ENCODE measurements at places on chromosomes 7 and 10.

DNA sequence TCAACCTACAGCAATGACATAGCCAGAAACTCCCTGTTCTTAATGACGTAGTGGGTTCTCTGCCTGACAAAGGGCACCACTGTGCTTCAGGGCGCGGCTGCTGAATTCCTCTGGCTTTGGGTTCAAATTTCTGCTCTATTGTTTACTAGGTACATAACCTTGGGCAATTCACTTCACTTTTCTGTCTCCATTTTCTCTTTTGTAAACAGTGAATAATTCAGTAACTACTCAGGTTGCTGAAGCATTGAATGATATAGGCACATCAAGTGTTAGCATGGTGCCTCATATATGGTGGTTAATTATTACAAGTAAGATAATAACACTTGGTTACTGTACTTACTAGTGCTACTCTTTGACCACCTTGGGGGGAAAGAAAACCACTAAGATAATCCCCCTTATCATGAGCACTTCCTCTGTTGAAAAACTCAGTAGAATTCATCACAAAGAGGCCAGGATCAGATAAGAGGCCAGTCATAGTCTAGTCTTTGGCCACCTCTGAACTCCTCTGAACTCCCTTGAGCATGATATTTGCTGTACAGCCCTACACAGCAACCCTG, 92.0 kb upstream of the AHR start:
- no peak overlapping the region for H3K4me3 ChIP-seq
- no peak for DNase-seq
- peaks cover 8% of the 10 kb centered on the region for H3K27me3 ChIP-seq
- H3K27ac ChIP-seq = no peak overlapping the region
- H3K4me1 ChIP-seq = no peaks in the 10 kb centered on the region

- H3K4me1 ChIP-seq = peaks cover 34% of the 10 kb centered on the region
- H3K36me3 ChIP-seq = no peaks in the 10 kb centered on the region
- no peak overlapping the region for H3K4me3 ChIP-seq
These were observed 38.9 kb upstream of the GDF10 start for GRCh38 chr10:47261121-47261520.

DNA sequence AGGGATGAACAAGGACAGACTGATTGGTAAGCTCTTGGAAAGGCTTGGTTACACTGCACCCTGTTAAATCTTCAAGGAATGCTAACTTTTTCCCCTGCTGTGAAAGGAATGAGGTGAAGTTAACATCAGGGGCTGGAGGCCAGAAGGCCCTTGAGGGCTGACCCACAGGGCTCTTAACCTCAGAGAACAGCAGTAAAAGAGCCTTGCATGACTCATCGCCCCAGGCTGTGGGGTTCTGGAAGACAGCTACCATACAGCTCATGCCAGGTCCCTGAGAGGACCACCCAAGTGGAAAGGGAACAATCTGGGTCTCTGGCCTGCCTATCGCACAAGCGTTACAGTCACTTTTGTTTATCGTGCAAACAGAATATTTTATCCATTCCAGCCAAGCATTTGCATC, 54.4 kb downstream of the CYP2C9 start:
- H3K4me1 ChIP-seq = no peaks in the 10 kb centered on the region
- no peak overlapping the region for H3K4me3 ChIP-seq
- H3K36me3 ChIP-seq = no peaks in the 10 kb centered on the region
- peaks cover 2% of the 10 kb centered on the region for H3K27me3 ChIP-seq
- DNase-seq = no peak
- H3K27ac ChIP-seq = no peak overlapping the region

DNA sequence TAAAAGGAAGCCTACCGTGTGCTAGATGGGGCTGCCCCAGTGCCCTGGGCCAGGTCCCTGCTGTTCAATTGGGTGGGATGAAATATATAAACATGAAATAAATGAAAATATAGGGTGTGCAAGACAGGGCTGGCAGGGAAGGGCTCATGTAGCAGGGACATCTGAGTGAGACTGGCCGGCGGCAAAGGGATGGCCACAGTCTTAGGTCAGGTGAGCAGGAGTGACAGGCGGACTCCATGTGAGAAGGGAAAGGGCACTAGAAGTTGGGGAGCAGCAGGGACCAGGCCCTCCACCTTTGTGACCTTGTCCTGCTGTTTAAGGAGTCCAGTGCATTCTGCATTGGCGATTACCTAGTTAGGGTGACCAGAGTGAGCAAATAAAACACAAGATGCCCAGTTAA, 207.6 kb upstream of the ZNF32 start:
- H3K27me3 ChIP-seq = no peaks in the 10 kb centered on the region
- no peak for DNase-seq
- no peaks in the 10 kb centered on the region for H3K4me1 ChIP-seq
- H3K36me3 ChIP-seq = no peaks in the 10 kb centered on the region
- H3K27ac ChIP-seq = no peak overlapping the region

- H3K27ac ChIP-seq = no peak overlapping the region
- no peaks in the 10 kb centered on the region for H3K36me3 ChIP-seq
- H3K27me3 ChIP-seq = peaks cover 6% of the 10 kb centered on the region
- H3K4me1 ChIP-seq = no peaks in the 10 kb centered on the region
- no peak overlapping the region for H3K4me3 ChIP-seq
These were observed 96.3 kb downstream of the LSM5 start for GRCh38 chr7:32393861-32394260.

DNA sequence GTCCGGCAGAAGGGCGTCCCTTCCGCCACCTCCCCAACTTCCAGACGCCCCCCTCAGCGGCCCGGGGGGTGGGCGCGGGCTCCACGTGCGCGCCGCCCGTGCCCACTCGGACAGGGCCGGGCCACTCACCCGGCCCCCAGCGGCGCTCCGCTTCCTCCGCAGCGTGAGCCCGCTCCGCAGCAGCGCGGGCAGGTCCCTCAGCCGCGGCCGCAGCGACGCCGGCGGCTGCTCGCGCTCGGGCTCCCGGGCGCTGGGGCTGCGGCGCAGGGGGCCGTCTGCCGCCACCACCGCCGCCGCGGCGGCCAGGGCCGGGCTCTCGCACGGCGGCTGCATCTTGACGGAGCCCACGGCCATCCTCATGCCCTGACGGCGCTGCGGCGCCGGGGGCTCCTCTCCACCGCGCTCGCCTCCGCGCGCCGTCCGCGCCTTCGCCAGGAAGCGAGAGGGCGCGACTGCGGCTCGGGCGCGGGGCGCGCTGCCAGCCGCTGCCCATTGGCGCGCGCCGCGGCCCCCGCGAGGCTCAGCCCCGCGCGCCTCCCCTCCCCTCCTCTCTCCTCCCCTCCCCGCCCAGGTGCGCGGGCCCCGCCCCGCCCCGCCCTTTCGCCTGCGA, at the start of gene RAPGEF5:
RAPGEF5 (minus strand) TSS at position 454 of the 610 bp plus-strand sequence; CDS start at position 360, 94 bp downstream.
- no peak within 1 kb of the TSS for H3K27ac ChIP-seq
- H3K36me3 ChIP-seq = peaks cover 4% of the 10 kb centered on the region
- DNase-seq = no peak
- peak within 1 kb of the TSS; percentile 69 for H3K4me3 ChIP-seq

DNA sequence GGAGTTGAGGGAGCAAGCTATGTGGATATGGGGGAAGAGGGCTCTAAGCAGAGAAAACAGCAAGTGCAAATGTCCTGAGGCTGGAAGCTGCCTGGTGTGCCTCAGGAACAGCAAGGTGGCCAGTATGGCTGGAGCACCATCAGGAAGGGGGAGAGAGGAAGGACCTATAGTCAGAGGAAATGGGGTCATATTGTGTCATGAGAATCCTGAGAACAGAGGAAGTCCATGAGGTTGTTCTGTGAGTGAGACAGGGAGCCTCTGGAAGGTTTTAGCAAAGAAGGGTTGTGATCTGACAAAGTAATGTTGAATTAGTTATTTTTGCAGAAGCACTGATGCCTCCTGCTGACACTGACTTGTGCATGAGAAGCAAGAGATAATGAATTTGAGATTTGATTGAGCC, 204.3 kb downstream of the PTEN start:
- peaks cover 4% of the 10 kb centered on the region for H3K36me3 ChIP-seq
- peaks cover 45% of the 10 kb centered on the region for H3K4me1 ChIP-seq
- no peak for DNase-seq
- peak overlapping the region; percentile 54 for H3K4me3 ChIP-seq

GRCh38 chr7:92969061-92969460, 132.7 kb upstream of the CDK6 start:
- H3K4me3 ChIP-seq = no peak overlapping the region
- DNase-seq = no peak
- no peak overlapping the region for H3K27ac ChIP-seq

GRCh38 chr7:45129181-45129800, 17.8 kb upstream of the TBRG4 start:
- H3K4me1 ChIP-seq = peaks cover 5% of the 10 kb centered on the region
- DNase-seq = no peak
- H3K4me3 ChIP-seq = no peak overlapping the region
- no peaks in the 10 kb centered on the region for H3K36me3 ChIP-seq
- H3K27ac ChIP-seq = no peak overlapping the region

GRCh38 chr7:97200018-97200417, 82.5 kb downstream of the SDHAF3 start:
- H3K36me3 ChIP-seq = no peaks in the 10 kb centered on the region
- H3K4me1 ChIP-seq = no peaks in the 10 kb centered on the region
- H3K27ac ChIP-seq = no peak overlapping the region
- peaks cover 4% of the 10 kb centered on the region for H3K27me3 ChIP-seq
- no peak overlapping the region for H3K4me3 ChIP-seq

DNA sequence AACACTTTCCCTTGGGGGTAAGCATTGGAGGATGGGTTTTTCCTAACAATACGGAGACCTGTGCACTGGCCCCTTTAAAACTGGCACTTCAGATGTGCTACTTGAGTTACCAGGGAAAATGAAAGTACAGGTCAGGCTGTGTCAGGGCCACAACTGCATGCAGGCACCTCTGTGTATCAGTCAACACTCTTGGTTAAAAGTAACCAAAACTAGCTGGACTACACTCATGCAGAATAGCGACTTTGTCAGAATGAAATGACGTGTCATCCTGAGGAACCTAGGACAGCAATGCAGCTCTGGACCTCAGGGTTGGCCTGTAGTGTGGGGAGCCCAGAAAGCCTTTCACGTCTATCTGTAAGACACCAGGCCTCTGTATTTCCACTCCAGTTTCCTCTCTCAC, 33.8 kb upstream of the SMKR1 start:
- no peaks in the 10 kb centered on the region for H3K27me3 ChIP-seq
- peaks cover 12% of the 10 kb centered on the region for H3K4me1 ChIP-seq
- peak overlapping the region; percentile 64 for H3K4me3 ChIP-seq
- H3K36me3 ChIP-seq = no peaks in the 10 kb centered on the region
- H3K27ac ChIP-seq = no peak overlapping the region

- no peaks in the 10 kb centered on the region for H3K4me1 ChIP-seq
- no peak overlapping the region for H3K4me3 ChIP-seq
- peaks cover 2% of the 10 kb centered on the region for H3K27me3 ChIP-seq
- no peak overlapping the region for H3K27ac ChIP-seq
- peaks cover 3% of the 10 kb centered on the region for H3K36me3 ChIP-seq
These were observed 1.4 kb downstream of the MAGI2 start for GRCh38 chr7:79452032-79452494.

DNA sequence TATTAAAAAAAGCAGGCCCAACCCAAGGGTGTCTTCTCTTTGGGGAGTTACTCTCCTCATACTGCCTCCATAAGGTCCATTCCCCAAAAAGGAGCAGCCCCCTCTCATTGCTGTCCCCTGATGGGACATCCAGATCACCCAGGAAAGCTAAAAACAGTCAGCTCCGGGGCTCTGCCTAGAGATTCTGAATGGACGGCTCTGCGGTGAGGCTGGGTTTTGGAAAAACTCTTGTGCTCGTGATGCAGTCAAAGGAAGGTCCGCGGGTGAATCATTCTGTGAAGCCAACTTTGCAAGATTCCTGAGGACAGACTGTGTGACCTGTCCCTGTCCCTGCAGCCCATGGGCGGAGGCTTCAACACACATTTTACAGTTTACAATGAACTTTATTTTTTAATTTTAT, 351.5 kb downstream of the TYW1 start:
- peaks cover 4% of the 10 kb centered on the region for H3K27me3 ChIP-seq
- peaks cover 12% of the 10 kb centered on the region for H3K36me3 ChIP-seq
- no peak for DNase-seq
- no peak overlapping the region for H3K27ac ChIP-seq
- no peak overlapping the region for H3K4me3 ChIP-seq

DNA sequence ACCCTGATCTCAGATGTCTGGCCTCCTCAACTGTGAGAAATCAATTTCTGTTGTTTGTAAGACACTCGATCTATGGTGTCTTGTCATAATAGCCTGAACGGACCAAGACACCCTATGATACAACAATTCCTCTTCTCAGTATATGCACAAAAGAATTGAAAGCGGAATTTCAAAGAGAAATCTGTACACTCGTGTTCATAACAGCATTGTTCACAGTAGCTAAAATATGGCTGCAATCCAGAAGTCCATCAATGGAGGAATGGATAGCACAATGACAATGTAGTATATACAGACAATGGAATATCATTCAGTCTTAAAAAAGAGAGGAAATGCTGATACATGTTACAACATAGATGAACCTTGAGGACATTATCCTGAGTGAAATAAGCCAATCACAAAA, 354.6 kb downstream of the SFMBT2 start:
- H3K27me3 ChIP-seq = no peaks in the 10 kb centered on the region
- H3K4me3 ChIP-seq = no peak overlapping the region
- no peak for DNase-seq

DNA sequence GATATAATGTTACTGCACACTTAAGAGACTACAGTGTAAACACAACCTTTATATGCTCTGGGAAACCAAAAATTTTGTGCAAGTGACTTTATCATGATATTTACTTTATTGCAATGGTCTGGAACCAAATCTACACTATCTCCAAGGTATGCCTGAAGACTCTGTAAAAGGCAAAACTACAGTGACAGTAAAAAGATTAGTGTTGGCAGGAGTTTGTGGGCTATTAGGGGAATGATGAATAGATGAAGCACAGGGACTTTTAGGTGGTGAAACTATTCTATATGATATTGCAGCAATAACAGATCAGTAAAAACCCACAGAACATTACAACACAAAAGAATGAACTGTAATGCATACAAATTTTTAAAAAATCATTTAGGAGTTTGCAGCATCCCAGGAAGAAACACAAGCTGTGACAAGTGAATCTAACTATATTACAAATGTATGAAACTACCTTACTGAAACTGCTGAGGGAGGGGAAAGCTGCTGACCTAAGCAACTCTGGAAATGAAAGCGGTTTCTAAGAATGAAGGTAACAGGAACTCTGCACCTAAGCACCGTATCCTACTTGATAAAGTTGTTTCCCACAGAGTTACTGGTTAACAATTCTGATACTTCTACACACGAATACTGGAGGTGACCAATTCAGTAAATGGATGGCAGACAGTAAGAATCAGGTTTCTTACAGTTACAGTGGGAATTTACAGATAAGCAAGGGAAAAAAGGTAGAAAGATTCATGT, 82.6 kb downstream of the ATE1 start:
- no peak overlapping the region for H3K4me3 ChIP-seq
- H3K36me3 ChIP-seq = peaks cover 35% of the 10 kb centered on the region
- no peak overlapping the region for H3K27ac ChIP-seq
- no peaks in the 10 kb centered on the region for H3K4me1 ChIP-seq
- DNase-seq = no peak

DNA sequence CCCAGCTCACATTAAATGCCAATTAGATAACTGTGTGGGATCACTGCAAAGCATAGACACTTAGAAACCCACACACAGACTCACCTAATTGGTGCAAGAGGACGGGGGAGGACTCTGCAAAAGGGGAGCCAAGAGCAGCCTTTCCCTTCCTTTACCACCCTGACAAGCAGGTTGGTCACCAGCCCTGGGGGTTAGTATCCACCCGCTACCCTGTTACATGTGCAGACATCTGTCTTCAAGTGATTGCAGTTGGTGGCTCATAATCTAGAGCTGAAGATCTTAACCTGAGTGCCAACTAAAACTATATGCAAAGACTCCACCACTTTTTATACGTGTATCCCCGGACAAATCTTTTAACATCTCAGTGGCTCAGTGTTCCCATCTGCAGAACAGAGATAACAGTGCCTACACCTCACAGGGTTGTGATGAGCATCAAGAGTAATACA, 56.9 kb downstream of the SORBS1 start:
- no peaks in the 10 kb centered on the region for H3K4me1 ChIP-seq
- no peak for DNase-seq
- no peak overlapping the region for H3K27ac ChIP-seq
- H3K36me3 ChIP-seq = no peaks in the 10 kb centered on the region
